Activated CD4-positive, alpha-beta memory T cell treated with anti-CD3 and anti-CD28 coated beads, Interleukin-2, amount 10 ng/mL, durations not matched to agents 7 days and 5 days (primary cell): ENCODE measurements at places on chromosomes 16 and 17.

GRCh38 chr16:29994600-29995323 lies 655 bp downstream of the HIRIP3 start:
- H3K4me1 ChIP-seq: peaks cover 44% of the 10 kb centered on the region
- H3K27me3 ChIP-seq: no peaks in the 10 kb centered on the region
- DNase-seq: peak; percentile 81
- peaks cover 65% of the 10 kb centered on the region for H3K36me3 ChIP-seq
- peak overlapping the region; percentile 94 for H3K4me3 ChIP-seq
- H3K27ac ChIP-seq: peak overlapping the region; percentile 98

DNA sequence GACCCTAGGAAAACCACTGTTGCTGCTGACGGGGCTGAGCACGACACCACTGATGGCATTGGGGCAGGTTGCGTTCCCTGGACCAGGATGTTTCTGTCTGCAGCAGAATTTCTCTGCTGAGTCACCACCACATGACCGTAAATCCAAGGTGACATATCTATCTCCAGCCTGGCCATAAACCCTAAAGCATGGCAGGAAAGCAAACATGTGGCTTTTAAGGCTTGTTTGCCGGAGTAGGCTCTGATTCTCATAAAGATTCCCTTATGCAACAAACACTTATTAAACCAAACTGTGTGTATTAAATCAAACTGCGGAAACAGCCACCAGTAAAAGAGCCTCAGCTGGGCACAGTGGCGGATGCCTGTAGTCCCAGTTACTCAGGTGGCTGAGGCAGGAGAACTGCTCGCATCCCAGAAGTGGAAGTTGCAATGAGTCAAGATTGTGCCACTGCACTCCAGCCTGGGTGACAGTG lies 17.3 kb downstream of the MPHOSPH6 start:
- peaks cover 5% of the 10 kb centered on the region for H3K4me1 ChIP-seq
- no peak for DNase-seq
- no peak overlapping the region for H3K27ac ChIP-seq
- no peaks in the 10 kb centered on the region for H3K27me3 ChIP-seq
- peaks cover 44% of the 10 kb centered on the region for H3K36me3 ChIP-seq

DNA sequence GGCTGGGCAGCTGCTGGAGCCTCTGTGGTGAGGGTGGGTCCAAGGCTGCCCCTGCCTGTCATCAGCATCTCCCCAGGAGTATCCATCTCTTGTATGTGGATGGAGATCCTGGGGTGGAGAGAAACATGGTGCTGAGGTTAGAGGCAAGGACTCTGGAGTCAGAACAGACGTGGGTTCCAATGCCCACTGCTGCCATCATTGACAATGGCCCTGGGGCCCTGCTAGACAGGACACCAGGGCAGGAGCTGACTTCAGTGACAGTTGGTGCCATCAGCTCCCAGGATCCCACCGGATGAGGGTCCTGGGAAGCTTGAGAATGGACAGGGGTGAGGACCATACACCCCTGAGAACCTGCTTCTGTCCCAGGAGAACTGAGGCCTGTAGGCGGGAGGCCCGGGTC lies 15.6 kb downstream of the MYLK3 start:
- no peaks in the 10 kb centered on the region for H3K36me3 ChIP-seq
- H3K27ac ChIP-seq: no peak overlapping the region
- H3K27me3 ChIP-seq: no peaks in the 10 kb centered on the region
- no peak for DNase-seq
- no peaks in the 10 kb centered on the region for H3K4me1 ChIP-seq

DNA sequence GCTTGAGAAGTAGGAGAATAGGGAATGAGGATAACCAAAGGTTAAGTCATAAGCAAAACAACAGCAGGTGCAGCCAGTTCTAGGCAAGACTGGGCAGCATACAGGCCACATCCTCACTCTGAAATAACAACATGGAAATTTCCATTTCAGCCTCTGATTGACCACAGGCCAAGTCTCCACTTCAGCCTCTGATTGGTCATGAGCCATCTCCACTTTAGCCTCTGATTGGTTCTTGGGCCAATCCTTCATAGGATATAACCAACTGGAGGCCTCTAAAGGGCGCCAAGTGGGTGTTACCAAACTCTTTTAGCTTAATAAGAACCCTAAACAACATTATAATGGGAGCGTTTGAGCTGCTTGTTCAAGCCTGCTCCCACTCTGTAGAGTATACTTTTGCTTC lies 512.0 kb downstream of the NPIPA7 start:
- H3K27me3 ChIP-seq: no peaks in the 10 kb centered on the region
- H3K4me1 ChIP-seq: no peaks in the 10 kb centered on the region
- H3K4me3 ChIP-seq: no peak overlapping the region
- H3K36me3 ChIP-seq: no peaks in the 10 kb centered on the region
- no peak overlapping the region for H3K27ac ChIP-seq

- no peak overlapping the region for H3K27ac ChIP-seq
- DNase-seq: no peak
- H3K4me3 ChIP-seq: no peak overlapping the region
- H3K27me3 ChIP-seq: no peaks in the 10 kb centered on the region
Observed at GRCh38 chr16:13923703-13924298, 3.8 kb downstream of the ERCC4 start.

DNA sequence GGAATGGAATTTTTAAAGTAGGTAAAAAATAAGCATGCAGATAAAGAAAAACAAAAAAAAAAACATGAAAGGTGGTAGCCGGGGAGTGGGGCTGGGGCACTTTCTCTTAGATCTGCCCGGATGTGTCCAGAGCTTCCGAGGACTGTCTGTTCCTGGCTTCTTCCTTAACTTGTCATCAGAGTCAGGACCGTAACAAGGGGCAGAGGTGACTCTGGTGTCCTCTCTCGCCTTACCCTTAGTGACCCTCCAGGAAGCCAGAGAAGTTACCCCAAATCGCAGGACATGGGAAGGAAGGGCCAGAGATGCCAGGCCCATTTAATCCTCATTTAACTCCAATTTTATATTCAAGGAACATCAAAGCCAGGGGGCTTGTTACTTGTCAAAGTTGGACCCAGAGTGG lies 115.5 kb downstream of the ABCC6 start:
- H3K4me3 ChIP-seq: no peak overlapping the region
- H3K27ac ChIP-seq: no peak overlapping the region
- H3K36me3 ChIP-seq: peaks cover 43% of the 10 kb centered on the region
- DNase-seq: no peak
- no peaks in the 10 kb centered on the region for H3K27me3 ChIP-seq

GRCh38 chr16:71359431-71359830 lies 908 bp downstream of the CALB2 start:
- H3K27me3 ChIP-seq: peaks cover 8% of the 10 kb centered on the region
- no peaks in the 10 kb centered on the region for H3K36me3 ChIP-seq
- H3K4me3 ChIP-seq: no peak overlapping the region
- H3K27ac ChIP-seq: no peak overlapping the region
- H3K4me1 ChIP-seq: no peaks in the 10 kb centered on the region

- H3K27me3 ChIP-seq: no peaks in the 10 kb centered on the region
- H3K27ac ChIP-seq: peak overlapping the region; percentile 63
- H3K4me3 ChIP-seq: peak overlapping the region; percentile 12
- peaks cover 73% of the 10 kb centered on the region for H3K4me1 ChIP-seq
Observed at GRCh38 chr16:48556243-48556912, 53.6 kb downstream of the N4BP1 start.

- H3K4me1 ChIP-seq: no peaks in the 10 kb centered on the region
- H3K27me3 ChIP-seq: no peaks in the 10 kb centered on the region
- H3K4me3 ChIP-seq: no peak overlapping the region
- no peak overlapping the region for H3K27ac ChIP-seq
- no peak for DNase-seq
Observed at GRCh38 chr17:79084291-79085153, 9.9 kb downstream of the ENGASE start.

DNA sequence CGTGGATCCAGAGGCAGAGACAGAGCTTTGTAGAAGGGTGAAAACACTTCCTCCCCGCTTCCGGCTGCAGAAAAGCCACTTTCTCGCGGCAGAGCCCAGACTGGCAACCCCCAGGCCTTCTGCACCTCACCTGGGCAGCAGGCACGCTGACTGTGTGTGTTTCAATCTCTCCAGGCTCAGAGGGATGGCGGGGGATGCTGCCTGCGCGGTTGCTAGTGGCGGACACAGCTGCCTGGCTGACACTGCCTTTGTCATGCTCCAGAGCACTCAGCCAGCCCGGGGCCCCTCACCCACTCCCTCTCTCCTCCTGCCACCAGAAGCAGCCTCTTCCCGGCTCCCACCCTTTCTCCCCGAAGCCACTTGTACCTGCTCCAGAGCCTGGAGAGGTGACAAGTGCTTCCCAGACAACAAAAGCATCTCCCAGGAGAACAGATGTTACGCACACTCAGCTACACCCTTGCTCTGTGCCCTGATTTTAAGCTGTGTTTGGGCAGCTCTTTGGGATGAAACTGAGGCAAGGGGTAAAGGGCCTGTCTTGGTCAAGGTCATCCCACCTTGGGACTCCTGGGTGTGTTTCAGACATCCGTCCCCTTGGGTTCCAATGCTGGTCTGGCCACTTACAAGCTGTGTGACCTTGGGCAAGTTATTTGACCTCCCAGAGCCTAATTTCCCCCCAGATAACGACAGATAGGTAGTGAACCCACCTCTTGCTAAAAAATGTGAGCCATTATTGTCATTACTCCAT lies 9.2 kb upstream of the GLIS2 start:
- H3K4me1 ChIP-seq: peaks cover 30% of the 10 kb centered on the region
- peak overlapping the region; percentile 93 for H3K4me3 ChIP-seq
- H3K27ac ChIP-seq: peak overlapping the region; percentile 92
- peaks cover 10% of the 10 kb centered on the region for H3K36me3 ChIP-seq
- H3K27me3 ChIP-seq: no peaks in the 10 kb centered on the region

DNA sequence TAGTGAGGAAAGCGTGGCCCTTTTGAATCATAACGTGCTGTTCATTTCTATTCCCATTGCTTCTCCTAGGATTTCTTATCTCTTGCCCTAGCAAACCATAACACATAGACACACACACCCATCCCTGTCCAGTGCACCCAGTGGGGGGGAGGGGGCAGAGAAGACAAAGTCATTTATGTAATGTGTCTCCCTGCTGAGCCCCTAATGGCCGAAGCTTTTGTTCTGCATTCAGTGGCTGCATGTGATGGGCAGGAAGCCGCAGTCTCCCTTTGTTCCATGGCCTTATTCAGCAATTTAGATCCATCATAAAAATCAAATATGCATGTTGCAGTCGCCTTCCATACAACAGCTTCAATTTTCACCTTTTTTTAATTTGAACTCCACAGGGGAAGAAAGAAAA lies 325.4 kb downstream of the ZFHX3 start:
- no peaks in the 10 kb centered on the region for H3K36me3 ChIP-seq
- no peak overlapping the region for H3K4me3 ChIP-seq
- no peak for DNase-seq
- no peaks in the 10 kb centered on the region for H3K4me1 ChIP-seq

DNA sequence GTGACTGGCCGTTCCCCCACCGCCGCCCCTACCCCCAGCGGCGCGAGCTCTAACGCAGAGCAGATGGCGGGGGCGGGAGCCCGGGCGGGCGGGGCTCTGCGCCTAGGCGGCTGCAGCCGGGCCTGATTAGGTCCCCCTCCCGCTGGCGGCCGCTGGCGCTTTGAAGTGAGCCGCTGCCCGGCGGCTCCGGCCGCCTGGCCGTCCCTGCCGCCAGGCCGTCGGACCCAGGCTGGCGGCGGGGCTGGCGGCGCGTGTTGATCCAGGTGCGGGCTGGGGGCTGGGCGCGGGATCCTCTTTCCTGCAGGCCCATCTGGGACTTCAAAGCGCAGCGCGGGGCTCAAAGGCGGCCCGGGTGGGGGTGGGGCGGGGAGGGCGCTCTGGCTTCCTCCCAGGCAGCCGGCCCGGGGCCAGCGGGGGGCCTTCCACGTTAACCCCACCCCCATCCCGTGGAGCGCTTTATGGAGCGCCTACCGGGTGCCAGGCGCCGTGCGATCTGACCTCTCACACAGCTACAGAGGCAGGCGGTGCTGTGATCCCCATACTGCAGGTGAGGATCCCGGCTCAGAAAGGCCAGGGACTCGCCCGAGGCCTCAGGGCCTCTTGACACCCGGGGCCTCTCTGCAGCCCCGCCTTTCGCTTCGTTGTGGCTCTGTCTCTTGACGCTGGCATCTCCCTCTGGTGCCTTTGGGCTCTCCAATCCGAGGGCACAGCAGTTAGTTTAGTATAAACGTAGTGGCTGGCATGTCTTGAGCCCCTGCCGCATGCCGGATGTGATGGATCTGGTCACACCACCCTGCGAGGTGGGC lies 80.0 kb upstream of the NKD1 start:
- no peak overlapping the region for H3K27ac ChIP-seq
- H3K27me3 ChIP-seq: peaks cover 35% of the 10 kb centered on the region
- peaks cover 9% of the 10 kb centered on the region for H3K4me1 ChIP-seq

GRCh38 chr17:29918922-29919856 lies 10.8 kb downstream of the SSH2 start:
- peaks cover 2% of the 10 kb centered on the region for H3K36me3 ChIP-seq
- no peak overlapping the region for H3K27ac ChIP-seq
- H3K4me1 ChIP-seq: peaks cover 23% of the 10 kb centered on the region
- H3K4me3 ChIP-seq: no peak overlapping the region

DNA sequence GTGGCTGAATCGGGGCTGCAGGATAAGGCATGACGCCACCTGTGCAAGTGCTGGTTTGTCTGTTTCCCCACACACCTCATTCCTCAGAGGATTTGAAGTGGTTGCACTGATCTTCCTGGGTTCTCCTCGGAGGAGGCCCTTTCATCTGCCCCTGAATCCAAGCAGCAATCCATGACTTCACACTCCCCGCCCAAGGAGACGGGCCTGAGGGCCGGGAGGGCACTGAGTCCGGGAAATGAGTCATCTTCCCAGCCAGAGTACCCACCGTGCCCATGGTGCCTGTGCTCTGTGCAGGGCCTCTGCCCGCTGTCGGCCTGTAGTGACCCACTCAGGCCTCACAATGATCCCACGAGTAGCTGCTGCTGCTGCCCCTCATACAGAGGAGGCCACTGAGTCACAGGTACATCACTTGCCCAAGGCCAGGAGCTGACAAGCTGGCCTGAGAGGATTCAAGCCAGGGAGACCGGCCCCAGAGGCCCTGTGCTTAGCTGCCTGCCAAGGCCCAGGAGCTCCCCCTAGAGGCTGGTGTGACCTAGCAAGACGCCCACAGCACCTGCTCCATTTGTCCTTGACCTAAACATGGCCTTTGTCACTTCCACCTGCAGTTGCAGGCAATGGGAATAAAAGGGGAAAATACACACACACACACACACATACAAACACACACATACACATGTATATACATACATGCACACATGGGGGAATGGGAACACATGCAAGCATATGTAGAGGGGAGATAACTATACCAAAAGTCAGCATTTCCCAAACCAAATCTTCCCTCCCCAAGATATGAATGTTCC lies 240.0 kb downstream of the C16orf95 start:
- H3K27ac ChIP-seq: no peak overlapping the region
- no peak overlapping the region for H3K4me3 ChIP-seq
- H3K4me1 ChIP-seq: no peaks in the 10 kb centered on the region

DNA sequence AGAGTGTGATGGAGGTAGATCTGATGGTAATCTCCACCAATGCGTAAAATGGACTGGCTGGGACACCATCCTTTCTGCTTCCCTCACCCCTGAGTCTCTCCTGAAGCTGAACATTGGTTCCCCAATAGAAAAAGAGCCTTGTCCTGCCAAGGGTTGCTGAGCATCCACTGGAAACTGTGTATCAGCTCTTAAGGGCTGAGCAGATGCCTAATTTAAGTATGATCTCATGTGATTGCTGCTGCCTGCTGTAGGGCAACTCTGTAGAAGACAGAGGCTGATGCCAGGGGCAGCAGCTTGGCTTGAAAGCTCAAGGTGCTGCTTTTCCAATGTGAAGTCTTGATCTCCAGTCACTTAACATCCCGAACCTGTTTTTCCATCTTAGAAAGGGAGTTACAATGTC lies 310.3 kb upstream of the CCL2 start:
- H3K36me3 ChIP-seq: no peaks in the 10 kb centered on the region
- no peaks in the 10 kb centered on the region for H3K4me1 ChIP-seq
- no peak overlapping the region for H3K4me3 ChIP-seq
- no peak overlapping the region for H3K27ac ChIP-seq
- DNase-seq: no peak
